Caco-2 (cell line): ENCODE measurements at places on chromosomes 13 and 19. TPM values are rescaled to one million over a fixed set of nuclear protein-coding genes. Genes with fewer than 3 reads are reported as not detected.

IGFL3 gene
- 0.53 TPM in 1 of 2 replicates, not detected in the other for total RNA-seq

WDR62 gene
- total RNA-seq, result 30.6 and 32.9 TPM in 2 replicates

- H3K4me3 ChIP-seq, result no peak overlapping the region
- peaks cover 17% of the 10 kb centered on the region for H3K4me1 ChIP-seq
- no peak overlapping the region for H3K27ac ChIP-seq
- H3K27me3 ChIP-seq, result no peaks in the 10 kb centered on the region
Observed at GRCh38 chr19:1882089-1882785, 3.1 kb downstream of the ABHD17A start.

GRCh38 chr19:32469795-32470194, 64.2 kb downstream of the DPY19L3 start:
- no peak overlapping the region for H3K27ac ChIP-seq
- no peaks in the 10 kb centered on the region for H3K27me3 ChIP-seq
- H3K36me3 ChIP-seq, result no peaks in the 10 kb centered on the region
- H3K4me3 ChIP-seq, result no peak overlapping the region
- no peaks in the 10 kb centered on the region for H3K4me1 ChIP-seq

DNA sequence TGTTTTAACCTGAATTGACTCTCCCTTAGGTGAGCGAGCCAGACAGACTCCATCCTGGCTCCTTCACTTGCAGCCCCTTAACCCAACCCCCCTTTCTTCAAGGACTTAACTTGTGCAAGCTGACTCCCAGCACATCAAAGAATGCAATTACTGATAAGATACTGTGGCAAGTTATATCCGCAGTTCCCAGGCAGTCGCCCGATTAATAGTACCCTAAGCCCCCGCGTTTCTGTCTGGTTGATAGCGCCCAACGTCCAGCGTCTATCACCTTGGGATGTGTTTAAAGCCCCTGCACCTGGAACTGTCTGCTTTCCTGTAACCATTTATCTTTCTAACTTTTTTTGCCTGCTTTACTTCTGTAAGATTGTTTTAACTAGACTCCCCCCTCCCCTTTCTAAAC, 6.2 kb downstream of the HSD17B14 start:
- H3K4me3 ChIP-seq, result no peak overlapping the region
- peak overlapping the region; percentile 14 for H3K27ac ChIP-seq
- no peak for DNase-seq
- peaks cover 9% of the 10 kb centered on the region for H3K4me1 ChIP-seq

DNA sequence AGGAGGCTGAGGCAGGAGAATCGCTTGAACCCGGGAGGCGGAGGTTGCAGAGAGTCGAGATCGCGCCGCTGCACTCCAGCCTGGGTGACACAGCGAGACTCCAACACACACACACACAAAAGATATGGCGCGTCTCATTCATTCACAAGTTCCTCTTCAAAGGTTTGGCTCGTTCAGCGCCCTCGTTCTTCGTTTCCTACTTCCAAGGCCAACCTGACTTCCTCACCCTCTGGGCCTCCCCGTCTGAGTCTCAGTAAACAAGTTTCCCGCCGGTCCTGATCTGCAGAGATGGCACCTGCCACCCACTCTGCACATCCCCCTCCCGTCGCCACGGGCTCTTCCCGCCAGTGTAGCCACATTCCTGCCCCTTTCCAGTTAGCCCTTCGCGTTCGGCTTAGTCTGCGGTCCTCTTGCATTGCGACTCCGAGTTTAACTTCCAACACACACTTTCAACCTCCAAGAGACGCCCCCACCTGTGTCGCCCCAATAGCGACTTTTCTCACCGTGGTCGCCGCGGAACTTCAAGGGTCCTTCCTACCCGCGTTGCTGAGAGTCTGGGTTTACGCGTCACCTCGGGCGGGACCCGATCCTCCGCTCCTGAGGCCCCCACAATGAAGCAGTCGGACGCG, 1.3 kb upstream of the BSG start:
- H3K36me3 ChIP-seq, result no peaks in the 10 kb centered on the region; the same call in 1 of the 2 replicates
- H3K27ac ChIP-seq, result peak overlapping the region; percentile 100
- H3K4me1 ChIP-seq, result peaks cover 19% of the 10 kb centered on the region
- no peaks in the 10 kb centered on the region for H3K27me3 ChIP-seq
- peak; percentile 88 for DNase-seq

DNA sequence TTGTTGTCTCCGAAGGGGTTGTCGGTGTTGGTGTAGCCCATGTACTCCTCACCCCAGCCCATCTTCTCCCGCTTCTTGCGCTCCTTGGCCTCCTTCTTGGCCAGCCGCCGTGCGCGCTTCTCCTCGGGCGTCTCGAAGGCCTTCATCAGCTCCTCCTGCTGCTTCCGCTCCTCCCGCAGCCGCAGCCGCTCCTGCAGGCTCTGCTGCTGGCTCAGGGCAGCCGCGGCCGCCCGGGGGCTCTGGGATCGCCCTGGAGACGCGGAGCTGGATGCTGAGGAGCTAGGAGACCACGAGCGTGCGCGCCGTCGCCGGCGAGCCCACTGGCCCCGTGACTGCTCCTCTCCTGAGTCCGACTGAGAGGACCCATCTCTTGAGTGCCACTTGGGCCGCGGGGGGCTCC, 2.9 kb downstream of the CACTIN start:
- no peak for DNase-seq
- H3K4me3 ChIP-seq, result no peak overlapping the region
- no peaks in the 10 kb centered on the region for H3K4me1 ChIP-seq
